NCI-H2081 (cell line): ENCODE measurements at places on chromosomes 7 and 10.

DNA sequence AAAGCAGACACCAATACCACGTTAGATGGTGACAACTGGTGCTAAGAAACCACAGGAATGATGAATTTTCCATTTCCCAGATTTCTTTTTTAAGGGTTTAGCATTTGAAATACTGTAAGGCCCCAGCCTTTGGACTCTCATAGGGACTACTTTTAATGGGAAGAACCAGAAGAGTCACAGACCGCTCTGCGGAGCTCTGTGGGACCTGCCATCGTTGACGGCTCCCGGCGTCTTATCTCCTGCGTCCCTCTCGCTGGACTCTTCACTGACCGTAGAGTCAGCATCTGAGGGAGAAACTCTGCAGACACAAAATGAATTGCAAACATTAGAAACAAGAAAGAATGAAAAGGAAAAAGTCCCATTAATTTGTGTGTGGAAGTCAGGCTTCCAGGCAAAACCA, 81.4 kb upstream of the ATP6V0A4 start:
- DNase-seq, result no peak

DNA sequence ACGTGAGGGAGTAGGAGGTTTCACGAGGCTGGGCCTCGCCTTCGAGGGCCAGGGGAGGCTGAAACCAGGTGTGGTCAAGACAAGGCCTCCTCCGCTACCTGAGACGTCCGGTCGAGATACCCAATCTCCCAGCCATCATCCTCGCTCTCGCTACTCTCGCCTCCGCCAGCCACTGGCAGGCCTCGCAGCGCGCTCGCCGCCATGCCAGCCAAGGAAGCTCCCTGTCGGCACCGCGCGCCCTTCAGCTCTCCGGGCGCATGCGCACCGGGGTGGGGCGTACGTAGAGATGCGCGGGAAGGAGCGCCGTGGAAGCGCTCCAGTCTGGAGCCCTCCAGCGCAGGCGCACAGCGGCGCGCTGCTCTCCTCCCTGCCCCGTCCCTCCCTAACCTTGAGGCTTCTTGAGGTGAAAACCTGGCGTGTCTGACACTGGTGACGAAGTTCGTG, at the start of gene ASZ1:
ASZ1 (minus strand) TSS at position 236 of the 444 bp plus-strand sequence; CDS start at position 203, 33 bp downstream.
- no peak for DNase-seq

- DNase-seq, result no peak
These were observed 31.8 kb downstream of the DOCK1 start for GRCh38 chr10:126937026-126937425.

- DNase-seq, result no peak
These were observed 17.6 kb upstream of the SNX13 start for GRCh38 chr7:17957871-17958270.

DNA sequence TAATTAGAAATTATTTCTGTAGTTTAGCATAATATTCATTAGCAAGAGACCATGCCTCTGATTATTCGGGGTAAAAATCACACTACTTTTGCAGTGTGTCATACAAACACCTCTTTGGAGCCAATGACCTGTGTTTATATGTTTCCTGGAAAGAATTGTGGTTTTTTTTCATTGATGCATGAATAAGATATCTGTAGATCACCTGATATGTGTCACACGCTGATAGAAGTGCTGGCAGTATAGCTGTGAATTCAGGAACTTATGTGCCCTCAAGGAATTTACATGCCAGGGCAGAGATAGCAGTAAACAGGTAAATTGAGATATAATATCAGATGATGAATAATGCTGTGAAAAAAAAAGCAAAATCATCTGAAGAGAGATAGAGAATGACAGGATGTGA, 118.2 kb downstream of the VPS50 start:
- no peak for DNase-seq

DNA sequence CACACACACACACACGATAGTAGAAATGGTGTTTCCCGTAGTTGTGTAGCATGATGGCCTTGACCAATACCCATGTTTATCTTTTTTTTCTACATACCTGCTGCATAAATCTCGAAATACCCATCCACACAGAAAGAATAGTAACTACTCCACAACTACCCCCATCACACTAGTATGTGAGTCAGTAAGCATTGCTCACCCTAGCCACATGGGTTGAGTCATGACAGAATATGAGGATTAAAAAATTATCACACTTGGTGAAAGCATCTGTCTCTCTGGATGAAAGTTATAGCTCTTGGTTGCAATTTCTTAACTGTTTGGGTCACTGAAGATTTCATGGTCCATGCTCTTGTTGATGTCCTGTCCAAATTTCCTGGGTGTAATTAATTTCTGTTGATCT, 103.4 kb upstream of the MDFIC start:
- DNase-seq, result no peak
